ENCODE measurements at places on chromosomes 11 and 22.

DNA sequence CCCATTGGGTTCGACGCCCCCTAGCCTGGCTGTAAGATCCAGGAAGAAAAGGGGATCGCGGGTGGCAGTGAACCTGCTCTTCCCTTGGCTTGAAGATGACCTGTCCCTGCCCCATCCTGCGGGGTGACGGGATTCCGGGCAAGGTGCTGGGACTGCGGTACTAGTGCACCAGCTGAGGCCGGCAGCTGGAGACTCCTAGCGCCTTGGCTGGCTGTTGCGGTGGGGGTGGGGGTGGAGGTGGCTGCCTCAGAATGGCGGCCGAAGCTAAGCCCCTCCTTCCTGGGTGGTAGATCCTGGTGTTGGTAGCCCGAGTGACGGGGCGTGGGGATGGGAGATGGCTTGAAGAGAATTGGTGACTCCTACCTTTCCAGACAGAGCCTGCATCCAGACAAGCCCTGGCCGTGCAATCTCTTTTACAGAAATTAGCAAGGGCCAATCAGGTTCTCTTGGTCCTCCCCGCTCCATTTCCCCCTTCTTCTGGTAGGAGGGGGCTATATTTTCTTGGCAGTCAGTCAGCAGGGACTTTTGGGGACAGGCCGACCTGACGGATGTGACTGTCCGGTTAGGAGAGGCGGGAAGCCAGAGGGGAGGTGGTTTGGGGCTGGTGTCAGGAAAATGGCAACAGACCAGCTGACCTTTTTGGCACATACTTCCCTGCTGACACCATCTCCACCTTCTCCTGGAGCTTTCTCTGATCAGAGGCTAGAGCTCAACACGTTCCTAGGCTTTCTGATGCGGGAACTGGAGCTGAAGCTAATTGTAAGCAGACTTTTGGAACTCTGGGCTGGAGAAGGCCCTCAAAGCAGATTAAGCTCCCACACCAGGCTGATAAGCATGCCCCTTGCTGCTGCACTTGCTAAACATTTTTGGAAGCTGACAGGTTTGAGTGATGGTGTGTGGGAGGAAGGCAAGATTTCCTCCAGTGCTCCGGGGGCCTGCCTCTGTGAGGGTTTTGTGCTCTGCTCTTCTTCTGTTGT lies 2.0 kb downstream of the NAV2 start:
- peak; percentile 24 for DNase-seq

GRCh38 chr11:34840736-34841386 lies 75.3 kb downstream of the APIP start:
- peak; percentile 28 for DNase-seq

DNA sequence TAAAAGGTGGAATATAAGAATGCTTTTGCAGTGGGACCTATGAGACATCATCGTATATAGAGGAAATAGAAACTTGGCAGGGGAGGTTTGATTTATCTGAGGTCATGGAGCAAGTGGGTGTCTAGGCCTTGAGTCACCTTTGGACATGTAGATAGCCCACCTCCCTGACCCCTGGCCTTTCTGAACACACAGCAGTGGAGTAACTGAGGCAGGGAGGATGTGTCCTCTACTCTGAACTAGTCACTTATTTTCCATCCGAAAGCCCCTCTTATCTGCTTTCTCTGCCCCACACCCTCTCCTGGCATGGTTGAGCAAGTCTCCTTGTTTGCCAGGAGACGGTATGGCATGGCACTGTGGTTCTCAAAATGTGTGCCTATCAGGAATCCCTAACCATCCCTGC lies 7.9 kb downstream of the CD82 start:
- no peak for DNase-seq

GRCh38 chr11:20253796-20254195 lies 93.5 kb upstream of the DBX1 start:
- no peak for DNase-seq

- no peak for DNase-seq
Measured at GRCh38 chr11:92245700-92246271, 21.2 kb downstream of the FAT3 start.

DNA sequence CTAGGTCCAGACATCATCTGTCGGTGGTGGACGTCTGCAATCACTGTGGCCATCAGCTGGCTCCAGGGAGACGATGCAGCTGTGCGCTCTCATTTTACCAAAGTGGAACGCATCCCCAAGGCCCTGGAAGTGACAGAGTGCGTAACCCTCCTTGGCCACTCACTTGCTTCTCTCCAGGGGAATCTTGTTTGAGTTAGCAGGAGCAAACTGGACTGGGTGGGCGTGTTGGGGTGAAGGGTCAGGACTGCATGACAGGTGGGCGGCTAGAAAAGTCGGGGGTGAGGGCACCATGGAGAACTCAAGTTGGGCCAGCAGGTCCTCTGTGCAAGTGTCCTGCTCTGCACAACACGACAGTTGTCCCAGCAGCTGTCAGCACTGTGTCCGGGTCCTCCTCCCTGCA lies 16.2 kb downstream of the SHISA8 start:
- no peak for DNase-seq

GRCh38 chr22:40203572-40203971 lies 25.8 kb downstream of the TNRC6B start:
- DNase-seq: no peak

DNA sequence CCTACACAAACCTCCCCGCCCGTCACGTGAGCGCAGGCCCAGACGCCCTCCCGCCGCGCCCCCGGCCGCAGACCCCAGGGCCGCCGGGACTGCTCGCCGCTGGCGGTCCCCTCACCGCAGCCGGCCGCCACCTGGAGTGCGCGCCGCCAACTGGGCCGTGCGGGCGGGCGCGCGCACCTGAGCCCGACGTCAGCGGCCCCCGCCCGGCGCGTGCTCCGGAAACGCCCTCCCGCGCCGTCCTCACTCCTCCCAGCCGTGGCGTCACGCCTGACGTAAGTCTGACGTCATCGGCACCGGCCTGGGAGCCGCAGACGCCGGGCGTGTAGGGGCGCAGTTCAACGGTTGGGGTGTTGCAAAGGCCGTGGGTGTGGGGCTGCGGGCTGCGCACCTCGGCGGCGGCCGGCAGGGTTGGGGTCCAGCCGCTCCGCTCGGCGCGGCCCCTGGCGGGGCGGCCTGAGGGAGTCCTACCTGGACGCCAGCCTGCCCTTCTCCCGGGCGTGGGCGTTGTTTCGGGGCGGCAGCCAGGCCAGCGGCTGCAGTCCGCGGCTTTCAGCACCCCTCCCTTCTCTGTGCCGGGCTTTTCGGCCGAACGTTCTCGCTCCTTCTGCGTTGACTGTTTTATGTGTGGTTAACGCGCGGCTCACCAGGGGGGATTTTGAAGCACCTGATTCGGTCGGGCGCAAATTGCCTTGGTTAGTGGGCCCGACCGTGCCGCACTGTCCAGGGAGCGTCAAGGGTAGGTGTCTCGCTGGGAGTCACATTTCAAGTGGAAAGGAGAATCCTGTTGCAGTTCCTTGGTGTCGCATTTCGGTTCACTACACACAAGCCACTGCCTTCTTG lies at the start of gene JOSD1:
Gene JOSD1, minus strand, starts transcription at position 155 of the 840 bp plus-strand sequence. CDS start 956 bp downstream, outside the sequence.
- peak; percentile 94 for DNase-seq

GRCh38 chr11:15818132-15818842 lies 538.1 kb downstream of the SOX6 start:
- DNase-seq: peak; percentile 36

DNA sequence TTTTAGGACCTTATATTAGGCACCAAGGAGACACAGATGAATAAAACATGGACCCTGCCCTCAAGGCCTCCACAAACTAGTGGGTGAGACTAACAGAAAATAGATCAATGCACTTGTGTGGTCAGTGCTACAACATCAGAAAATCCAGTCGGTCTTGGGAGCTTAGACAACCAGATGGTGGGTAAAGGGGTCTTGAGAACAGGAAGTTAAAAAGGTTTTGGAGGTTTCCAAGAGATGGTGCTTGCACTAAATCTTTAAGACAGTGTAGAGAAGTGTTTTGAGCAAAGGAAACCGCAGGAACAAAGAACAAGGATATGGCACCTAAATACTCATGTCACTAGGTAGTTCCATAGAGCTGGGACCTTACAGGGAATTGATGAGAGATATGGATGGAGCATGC lies 56.2 kb downstream of the GALNT18 start:
- DNase-seq: no peak

DNA sequence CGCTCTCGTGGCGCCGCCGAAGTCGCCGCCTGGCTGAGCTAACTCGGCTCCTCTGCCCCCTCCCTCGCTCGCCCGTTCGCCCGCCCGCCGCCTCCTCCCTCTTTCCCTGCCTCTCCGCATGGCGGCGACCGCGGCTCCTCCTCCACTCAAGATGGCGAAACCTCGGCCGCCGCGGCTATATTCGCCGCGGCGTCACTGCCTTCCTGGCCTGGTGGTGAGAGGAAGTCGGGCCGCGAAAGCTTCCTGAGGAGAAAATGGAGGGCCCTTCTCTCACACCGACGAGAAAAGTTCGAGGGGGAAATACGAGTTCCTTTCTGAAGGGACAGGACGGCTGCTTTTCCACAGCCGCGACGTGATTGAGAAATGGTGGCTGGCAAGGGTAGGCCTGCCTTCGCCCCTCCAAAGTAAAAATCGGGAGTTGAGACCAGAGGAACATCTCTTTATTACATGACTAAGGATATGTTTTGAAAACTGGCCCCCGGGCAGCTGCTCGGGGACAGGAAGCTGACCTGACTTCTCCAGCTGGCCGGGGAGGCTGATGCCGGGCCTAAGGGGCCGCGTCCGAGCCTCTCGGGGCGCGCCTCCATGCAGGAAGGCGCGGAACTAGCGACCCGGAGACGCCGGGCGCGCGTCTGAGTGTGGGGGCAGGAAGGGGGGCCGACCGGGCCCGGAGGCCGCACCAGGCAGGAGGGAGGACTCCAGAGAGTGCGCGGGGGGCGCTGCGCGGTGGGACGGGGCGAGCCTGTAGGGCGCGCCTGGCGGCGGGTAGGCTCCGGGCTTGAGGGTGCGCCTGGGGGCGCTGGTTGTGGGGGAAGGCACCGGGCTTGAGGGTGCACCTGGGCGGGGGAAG lies at the start of gene DDX6:
Gene DDX6, minus strand, starts transcription at position 54 of the 850 bp plus-strand sequence. CDS start 4,913 bp downstream, outside the sequence.
- peak; percentile 93 for DNase-seq

- no peak for DNase-seq
Measured at GRCh38 chr11:66464916-66465315, 1.8 kb upstream of the PELI3 start.

DNA sequence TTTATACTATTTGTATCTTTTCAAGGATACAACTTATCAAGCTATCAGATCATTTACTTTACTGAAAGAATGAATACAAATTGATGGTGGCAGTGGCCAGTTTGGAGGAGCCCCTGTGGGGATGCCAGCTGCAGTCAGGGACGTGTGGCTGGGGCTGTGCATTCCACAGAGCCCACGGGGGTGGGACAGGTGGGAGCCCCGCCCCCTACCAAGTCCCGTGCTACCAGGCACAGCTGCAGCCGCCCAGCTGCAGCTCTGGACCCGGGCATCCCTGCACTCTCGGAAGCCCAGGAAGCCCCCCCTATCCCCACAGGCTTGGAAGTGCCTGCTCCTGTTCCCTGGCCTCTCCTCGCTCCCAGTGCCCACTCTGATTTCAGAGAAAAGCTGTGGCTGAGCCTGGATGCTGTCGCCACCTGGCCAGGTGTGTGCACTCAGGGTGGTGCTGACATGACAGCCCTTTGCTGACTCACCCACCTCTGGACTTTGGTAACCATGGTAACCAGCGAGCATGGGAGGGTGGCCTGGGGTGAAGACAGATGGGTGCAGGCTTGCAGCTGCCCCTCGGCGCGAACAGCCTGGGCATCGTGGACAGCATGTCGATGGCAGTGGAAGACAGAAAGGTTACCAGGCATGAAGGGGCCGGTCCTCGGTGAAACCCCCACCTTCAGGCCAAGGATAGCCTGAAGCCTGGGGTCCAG lies 138.1 kb downstream of the SBF2 start:
- peak; percentile 16 for DNase-seq

GRCh38 chr22:50081426-50082196 lies 3.6 kb downstream of the MLC1 start:
- no peak for DNase-seq

DNA sequence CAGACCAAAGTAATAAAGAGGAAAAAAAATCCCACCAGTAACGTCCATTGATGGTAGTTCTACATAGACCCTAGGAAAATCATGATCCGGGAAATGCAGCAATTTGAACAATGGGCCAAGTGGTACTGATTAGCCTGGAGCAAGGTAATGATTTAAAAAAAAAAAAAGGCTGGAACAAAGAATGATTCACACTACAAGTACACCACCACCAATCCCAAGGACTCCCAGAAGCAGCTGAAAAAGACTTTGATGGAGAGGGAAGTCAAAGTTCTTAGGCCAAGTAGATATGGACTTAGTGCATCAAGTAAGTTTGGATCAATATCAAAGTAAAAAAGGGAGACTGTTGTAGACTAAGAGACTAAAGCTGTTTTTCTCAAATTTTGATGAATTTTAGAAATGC lies 11.8 kb downstream of the KCTD14 start:
- no peak for DNase-seq

DNA sequence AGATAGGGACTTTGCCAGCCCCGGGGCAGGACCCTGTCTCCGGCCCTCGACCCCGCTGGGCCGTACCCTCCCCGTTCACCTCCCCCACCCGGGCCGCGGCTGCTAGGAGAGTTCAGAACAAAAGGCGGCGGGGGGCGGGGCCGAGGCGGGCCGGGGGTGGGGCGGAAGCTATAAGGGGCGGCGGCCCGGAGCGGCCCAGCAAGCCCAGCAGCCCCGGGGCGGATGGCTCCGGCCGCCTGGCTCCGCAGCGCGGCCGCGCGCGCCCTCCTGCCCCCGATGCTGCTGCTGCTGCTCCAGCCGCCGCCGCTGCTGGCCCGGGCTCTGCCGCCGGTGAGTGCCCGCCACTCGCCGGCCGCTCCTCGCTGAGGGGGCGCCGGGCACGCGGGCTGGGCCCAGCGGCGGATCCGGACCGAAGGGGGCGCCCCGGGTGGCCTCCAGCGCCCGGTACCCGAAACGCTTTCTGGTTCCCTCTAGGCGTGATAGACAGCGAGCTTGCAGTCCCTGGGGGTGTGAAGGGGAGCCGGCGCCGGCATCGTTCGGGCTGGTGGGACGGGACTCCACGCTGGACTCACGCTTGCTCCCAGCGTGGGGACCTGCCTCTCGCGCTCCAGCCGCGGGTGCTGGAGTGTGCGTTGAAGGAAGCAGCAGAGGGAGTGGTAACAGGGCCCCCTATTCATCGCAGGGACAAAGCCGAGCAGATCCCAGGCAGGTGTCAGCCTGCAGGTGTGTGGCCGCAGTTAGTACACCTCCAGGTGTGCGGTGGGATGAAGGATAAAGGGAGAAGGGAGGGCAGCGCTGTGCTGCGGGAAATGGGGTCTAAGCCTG lies at the start of gene MMP11:
Gene MMP11, plus strand, starts transcription at position 201 of the 825 bp plus-strand sequence. Its CDS starts 22 bp downstream, at position 223.
- peak; percentile 69 for DNase-seq

DNA sequence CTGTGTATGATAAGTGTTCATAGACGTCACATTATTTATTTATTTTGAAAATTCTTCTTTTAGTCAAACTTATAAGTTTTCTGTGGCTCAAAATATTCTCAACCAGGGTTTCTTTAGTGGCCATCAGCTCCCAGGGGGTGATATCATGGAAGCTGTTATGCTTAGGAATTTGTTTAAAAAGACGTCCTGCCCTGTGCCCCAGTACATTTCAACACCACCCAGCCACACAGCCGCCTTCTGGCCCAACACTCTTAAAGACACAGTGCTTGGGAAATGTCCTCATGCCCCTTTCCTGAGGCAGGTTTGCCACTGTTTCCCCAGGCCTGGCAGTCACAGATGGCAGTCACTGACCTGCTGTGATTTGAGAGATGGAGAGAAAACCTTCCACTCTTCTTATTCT lies 19.9 kb downstream of the TSKU start:
- no peak for DNase-seq

Data from body of pancreas (tissue), 4 donors.